ENCODE measurements at places on chromosomes 2 and 18. TPM values are rescaled to one million over a fixed set of nuclear protein-coding genes. Genes with fewer than 3 reads are reported as not detected.

Gene TWIST2
- total RNA-seq: 9.1 TPM

Gene KIAA2012
- total RNA-seq: 5.7 TPM

Gene CIB4
- 0.83 TPM for total RNA-seq

Gene UGT1A8
- not detected for total RNA-seq

Gene TBR1
- 0.10 TPM for total RNA-seq

Gene SAG
- not detected for total RNA-seq

Gene AKAIN1
- 1.9 TPM for total RNA-seq

Gene NT5C1B
- total RNA-seq: not detected

Gene DCC
- 16.6 TPM for total RNA-seq

Gene SEPTIN10
- total RNA-seq: 74.4 TPM

Gene RAB12
- total RNA-seq: 44.9 TPM

Gene TMEM169
- total RNA-seq: 18.5 TPM

Gene C18orf54
- 9.3 TPM for total RNA-seq

Gene MROH2A
- under 0.01 TPM for total RNA-seq

Gene CCDC148
- total RNA-seq: 9.8 TPM

Gene XDH
- total RNA-seq: 0.06 TPM

Gene SLC4A3
- 17.0 TPM for total RNA-seq

Gene CASP10
- 8.7 TPM for total RNA-seq

Gene PPM1G
- total RNA-seq: 69.8 TPM

Gene SCYGR4
- not detected for total RNA-seq

Gene EML6
- total RNA-seq: 6.9 TPM

Gene IL1F10
- total RNA-seq: not detected

Gene ALLC
- total RNA-seq: 2.3 TPM

Gene BMP10
- not detected for total RNA-seq

Gene EFR3B
- total RNA-seq: 40.9 TPM

Gene RFX8
- total RNA-seq: 1.1 TPM

Gene SMARCAL1
- total RNA-seq: 14.1 TPM

Gene SLC9A4
- total RNA-seq: 0.30 TPM

Gene IL36B
- not detected for total RNA-seq

Gene SEC11C
- total RNA-seq: 107 TPM

Gene KCNS3
- total RNA-seq: 22.8 TPM
